ENCODE measurements at places on chromosomes 12 and 14. TPM values are rescaled to one million over a fixed set of nuclear protein-coding genes. Genes with fewer than 3 reads are reported as not detected.

The KLHL33 gene
- not detected for total RNA-seq

GRCh38 chr12:89970722-89971121 is 262.1 kb upstream of the ATP2B1 start:
- no peak overlapping the region for H3K4me3 ChIP-seq
- H3K4me1 ChIP-seq, result peaks cover 8% of the 10 kb centered on the region
- no peaks in the 10 kb centered on the region for H3K27me3 ChIP-seq
- no peak overlapping the region for H3K27ac ChIP-seq
- H3K36me3 ChIP-seq, result no peaks in the 10 kb centered on the region

DNA sequence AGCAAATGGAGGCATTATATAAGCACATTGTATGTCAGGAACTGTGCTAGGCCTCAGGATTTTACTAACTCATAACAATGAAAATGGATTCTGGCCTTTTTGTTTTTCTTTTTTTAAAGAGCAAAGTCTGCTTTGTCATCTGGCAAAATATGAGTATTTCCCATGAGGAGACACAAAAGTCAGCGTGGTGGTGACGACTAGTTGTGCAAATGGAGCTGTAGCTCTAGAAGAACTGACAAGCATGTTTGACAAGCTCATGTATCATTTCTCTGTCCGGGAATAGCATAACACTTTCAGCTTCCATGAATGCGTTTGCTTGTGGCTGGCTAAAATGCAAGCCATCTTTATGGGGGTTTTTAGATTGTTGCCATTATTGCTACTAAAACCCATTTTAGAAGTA is 127.8 kb downstream of the HELB start:
- DNase-seq, result no peak
- no peaks in the 10 kb centered on the region for H3K27me3 ChIP-seq
- no peak overlapping the region for H3K4me3 ChIP-seq

The ABCC9 gene
- total RNA-seq, result 8.0 TPM

- H3K27me3 ChIP-seq, result no peaks in the 10 kb centered on the region
- H3K36me3 ChIP-seq, result no peaks in the 10 kb centered on the region
- DNase-seq, result no peak
Measured at GRCh38 chr14:53519137-53519536, 366.0 kb upstream of the DDHD1 start.

DNA sequence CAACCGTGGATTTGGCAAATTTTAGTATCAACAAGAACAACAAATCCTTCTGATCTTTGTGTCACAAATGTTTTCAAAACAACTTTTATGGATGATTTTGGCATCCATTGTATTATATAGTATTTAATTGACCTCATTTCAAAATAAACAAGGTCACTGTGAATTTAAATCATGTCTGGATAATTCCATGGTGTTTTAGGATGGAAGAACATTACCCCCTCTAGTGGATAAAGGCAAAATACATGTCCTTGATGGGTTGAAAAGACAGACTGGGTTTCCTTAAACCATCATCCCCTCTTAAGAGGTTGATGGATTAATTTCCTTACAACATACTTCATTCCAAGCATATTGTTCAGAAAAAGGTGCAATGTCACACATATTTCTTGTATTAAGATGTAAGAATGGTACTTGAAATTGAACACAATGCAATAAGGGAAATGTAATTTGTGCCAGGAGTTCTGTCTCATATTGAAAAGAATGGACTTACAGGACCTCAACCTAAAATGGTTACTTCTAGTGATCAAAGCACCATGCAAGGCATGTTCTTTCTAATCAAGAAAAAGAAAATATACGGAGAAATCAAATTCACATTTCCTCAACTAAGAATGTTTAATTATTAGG is 352.0 kb downstream of the BCAT1 start:
- no peak overlapping the region for H3K4me3 ChIP-seq
- H3K4me1 ChIP-seq, result no peaks in the 10 kb centered on the region
- no peak for DNase-seq
- H3K27ac ChIP-seq, result no peak overlapping the region

DNA sequence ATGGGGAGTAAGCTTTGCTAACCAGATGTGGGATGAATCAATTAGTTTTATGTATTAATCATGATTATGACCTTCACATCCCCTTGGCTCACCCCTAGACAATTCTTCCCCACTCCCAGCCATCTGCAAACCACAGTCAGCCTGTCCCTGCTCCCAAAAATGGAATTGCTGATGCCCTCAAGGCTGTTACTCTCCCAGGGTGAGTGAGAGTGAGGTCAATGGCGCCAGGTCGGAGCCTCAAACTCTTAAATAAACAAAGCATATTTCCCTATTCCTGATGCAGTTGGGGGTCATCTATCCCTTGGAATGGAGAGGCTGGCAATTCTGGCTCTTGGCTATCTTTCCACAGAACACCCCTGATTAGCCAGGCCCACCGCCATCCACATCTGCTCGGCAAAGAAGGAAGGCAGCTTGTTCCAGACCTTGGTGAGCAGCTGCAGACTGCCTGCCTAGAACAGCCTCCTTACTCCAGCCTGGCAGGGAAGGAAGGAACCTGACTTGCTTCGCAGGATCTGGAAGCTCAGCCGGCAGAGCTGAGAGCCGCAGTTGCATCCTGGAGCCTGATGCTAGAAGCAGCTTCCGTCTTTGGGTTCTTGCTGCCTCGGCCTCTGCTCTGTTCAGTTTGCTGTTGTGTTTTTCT is 57.0 kb downstream of the SMUG1 start:
- no peak overlapping the region for H3K4me3 ChIP-seq
- no peaks in the 10 kb centered on the region for H3K27me3 ChIP-seq
- peaks cover 17% of the 10 kb centered on the region for H3K4me1 ChIP-seq
- no peak for DNase-seq
- no peaks in the 10 kb centered on the region for H3K36me3 ChIP-seq
- no peak overlapping the region for H3K27ac ChIP-seq

- peaks cover 5% of the 10 kb centered on the region for H3K4me1 ChIP-seq
- H3K27ac ChIP-seq, result no peak overlapping the region
- H3K4me3 ChIP-seq, result no peak overlapping the region
- no peak for DNase-seq
Measured at GRCh38 chr14:90276646-90277367, 20.5 kb downstream of the PSMC1 start.

The PMEL gene
- total RNA-seq, result 188 TPM

DNA sequence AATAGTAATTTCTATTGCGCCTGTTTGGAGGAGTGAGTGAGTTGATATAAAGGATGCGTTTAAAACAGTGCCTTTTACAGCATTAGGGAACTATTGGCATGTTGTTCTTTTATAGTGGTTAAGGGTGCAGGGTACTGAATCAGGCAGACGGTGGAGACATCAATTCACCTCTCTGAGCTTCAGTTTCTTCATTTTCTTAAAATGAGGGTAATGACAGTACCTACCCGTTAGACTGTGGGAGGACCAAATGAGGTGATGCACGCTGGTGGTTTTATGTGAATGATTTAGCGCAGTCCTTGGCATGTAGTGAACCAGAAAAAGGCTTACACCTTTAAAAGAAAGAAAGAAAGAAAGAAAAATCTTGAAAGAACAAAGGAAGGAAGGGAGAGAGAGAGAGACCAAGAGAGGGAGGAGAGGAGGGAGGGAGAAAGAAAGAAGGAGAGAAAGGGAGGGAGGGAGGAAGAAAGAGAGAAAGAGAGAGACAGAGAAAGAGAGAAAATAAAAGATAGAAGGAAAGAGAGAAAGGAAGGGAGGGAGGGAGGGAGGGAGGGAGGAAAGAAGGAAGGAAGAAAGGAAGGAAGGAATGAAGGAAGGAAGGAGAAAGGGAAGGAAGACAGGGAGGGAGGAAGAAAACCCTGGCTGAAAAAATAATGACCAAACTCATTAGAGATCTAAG is 22.2 kb upstream of the CCND2 start:
- H3K36me3 ChIP-seq, result no peaks in the 10 kb centered on the region
- H3K4me1 ChIP-seq, result no peaks in the 10 kb centered on the region
- H3K4me3 ChIP-seq, result no peak overlapping the region
- no peak overlapping the region for H3K27ac ChIP-seq

GRCh38 chr14:57863471-57863870 is 2.4 kb downstream of the SLC35F4 start:
- no peak overlapping the region for H3K27ac ChIP-seq
- H3K27me3 ChIP-seq, result peaks cover 53% of the 10 kb centered on the region
- peaks cover 12% of the 10 kb centered on the region for H3K4me1 ChIP-seq
- DNase-seq, result no peak
- H3K4me3 ChIP-seq, result no peak overlapping the region

DNA sequence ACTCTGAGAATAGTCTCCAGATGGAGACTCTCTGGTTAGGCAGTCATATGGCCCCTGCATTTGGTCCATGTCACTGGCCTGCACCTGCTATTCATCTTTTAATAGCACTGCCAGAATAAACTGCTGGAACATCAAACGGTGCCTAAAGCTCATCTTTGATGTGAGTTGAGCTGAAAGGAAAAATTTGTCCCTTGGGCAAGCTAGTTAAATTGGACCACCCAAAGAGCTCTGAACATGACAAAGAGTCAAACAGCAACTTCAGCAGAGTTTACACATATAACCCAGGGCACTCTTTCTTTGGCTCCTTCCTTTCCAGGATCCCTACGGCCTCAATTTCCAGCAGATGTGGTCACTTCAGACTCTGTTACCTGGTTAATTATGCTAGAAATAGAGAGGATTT is 269.9 kb downstream of the RPL10L start:
- H3K4me3 ChIP-seq, result no peak overlapping the region
- no peaks in the 10 kb centered on the region for H3K27me3 ChIP-seq
- DNase-seq, result no peak
- no peaks in the 10 kb centered on the region for H3K36me3 ChIP-seq
- H3K4me1 ChIP-seq, result no peaks in the 10 kb centered on the region
- no peak overlapping the region for H3K27ac ChIP-seq

- peaks cover 10% of the 10 kb centered on the region for H3K27me3 ChIP-seq
- peaks cover 46% of the 10 kb centered on the region for H3K4me1 ChIP-seq
- no peak overlapping the region for H3K27ac ChIP-seq
- no peak for DNase-seq
- peaks cover 17% of the 10 kb centered on the region for H3K36me3 ChIP-seq
Measured at GRCh38 chr14:105205673-105206208, 24.6 kb upstream of the NUDT14 start.

- no peaks in the 10 kb centered on the region for H3K27me3 ChIP-seq
- no peak overlapping the region for H3K27ac ChIP-seq
- H3K36me3 ChIP-seq, result no peaks in the 10 kb centered on the region
- no peak overlapping the region for H3K4me3 ChIP-seq
- DNase-seq, result no peak
- no peaks in the 10 kb centered on the region for H3K4me1 ChIP-seq
Measured at GRCh38 chr12:81956468-81956860, 197.3 kb upstream of the PPFIA2 start.

DNA sequence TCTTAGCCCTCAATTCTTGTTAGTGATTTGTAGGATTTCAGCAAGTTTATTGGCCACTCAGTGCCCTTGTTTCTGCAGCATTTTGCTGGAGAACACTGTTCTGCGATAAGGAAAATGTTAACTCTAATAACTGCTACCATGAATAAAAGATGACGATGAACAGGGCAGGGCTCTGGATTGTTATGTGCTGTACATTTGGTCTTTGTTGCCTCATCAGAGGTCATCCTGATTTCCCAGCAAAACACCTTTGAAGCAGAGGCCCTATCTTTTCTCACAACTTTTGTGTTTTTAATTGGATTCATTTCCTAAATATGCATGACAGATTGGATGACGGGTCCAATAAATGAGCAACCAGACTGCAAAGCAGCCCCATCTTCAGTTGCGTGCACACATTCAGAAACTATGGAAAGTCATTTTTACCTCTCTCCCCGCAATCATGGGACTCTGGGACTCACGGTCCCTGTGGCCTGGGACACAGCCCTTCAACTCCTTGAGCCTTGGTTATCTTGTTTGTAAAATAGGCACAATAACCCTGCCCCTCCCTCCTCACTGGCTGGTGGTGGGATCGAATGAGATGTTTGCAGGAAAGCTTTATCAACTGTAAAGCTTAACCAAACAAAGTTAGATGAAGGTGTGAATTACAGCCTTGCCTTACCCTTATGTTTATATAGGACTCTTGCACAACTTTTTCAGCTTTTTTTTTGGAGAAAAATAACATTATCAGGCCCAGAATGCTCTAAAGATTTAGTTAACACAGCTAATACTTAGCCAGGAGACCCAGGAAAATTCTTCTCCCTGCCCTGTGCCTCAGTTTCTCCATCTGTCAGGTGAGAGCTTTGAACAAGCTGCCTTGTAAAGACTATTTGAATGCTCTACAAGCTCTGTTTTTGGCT is 45.4 kb downstream of the RPH3A start:
- no peak overlapping the region for H3K27ac ChIP-seq
- no peak overlapping the region for H3K4me3 ChIP-seq
- no peaks in the 10 kb centered on the region for H3K4me1 ChIP-seq
- H3K36me3 ChIP-seq, result no peaks in the 10 kb centered on the region
- DNase-seq, result no peak
- peaks cover 8% of the 10 kb centered on the region for H3K27me3 ChIP-seq

DNA sequence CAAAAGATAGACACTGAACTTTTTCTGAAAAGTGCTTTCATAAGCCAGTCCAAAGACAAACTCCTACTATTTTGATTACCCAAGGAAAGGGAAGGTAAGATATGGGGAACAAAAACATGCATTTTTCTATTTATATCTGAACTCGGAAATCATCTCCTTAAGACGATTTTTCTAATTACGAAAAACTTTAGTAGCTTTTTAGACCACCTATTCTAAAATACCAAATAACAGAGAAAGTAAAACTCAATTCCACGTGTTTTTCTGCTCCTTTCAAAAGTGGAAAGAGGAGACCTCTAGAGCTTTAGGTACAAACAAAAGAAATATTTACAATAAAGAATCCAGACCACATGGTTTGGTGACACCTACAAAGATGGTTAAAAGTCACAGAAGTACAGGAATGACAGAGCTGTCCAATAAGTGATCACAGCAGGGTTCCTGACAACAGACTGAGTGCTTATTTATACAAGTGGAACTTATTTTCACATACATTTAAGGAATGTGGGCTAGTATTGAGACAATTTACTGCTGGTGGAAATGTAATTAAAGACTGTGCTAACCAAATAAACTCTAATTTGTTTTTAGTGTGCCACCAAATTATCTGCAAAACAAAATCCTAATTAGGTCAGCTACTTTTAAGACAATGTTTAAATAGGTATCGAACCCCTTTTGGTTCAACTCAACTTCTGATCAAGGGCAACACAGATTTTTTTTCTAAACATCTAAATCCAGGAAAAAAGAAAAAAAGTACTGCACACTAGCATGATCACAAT is 2.4 kb downstream of the LRIG3 start:
- H3K4me1 ChIP-seq, result peaks cover 54% of the 10 kb centered on the region
- no peak for DNase-seq
- peak overlapping the region; percentile 93 for H3K27ac ChIP-seq
- H3K27me3 ChIP-seq, result no peaks in the 10 kb centered on the region
- peaks cover 5% of the 10 kb centered on the region for H3K36me3 ChIP-seq

The RESF1 gene
- total RNA-seq, result 80.7 TPM

DNA sequence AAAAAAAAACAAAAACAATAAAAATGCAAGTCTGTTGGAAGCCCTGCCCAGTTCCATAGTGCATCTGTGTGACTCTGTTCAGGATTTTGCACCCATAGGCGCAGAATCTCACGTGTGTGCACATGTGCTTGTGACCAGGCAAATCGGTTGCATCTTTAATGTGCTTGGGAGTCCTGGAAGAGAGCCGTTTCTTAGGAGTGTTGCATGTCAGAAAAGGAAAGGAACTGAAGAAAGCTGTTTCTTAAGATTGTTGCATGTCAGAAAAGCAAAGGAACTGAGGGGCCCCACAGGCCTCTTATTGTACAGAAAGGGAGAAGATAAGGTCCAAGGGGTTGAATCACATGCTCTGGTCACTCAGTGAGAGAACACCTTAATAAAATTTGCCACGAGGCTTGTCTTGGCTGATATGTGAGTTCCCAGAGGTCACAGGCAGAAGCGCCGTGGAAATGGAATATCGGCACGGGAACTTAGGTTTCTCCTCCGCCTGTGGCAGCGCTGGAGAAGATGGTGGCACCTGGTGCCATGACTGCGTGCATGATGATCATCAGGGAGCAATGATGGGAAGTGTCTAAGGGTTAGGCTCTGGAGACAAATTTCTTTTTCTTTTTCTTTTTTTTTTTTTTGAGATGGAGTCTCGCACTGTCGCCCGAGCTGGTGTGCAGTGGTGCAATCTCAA is 90.0 kb downstream of the LRRC74A start:
- peaks cover 80% of the 10 kb centered on the region for H3K4me1 ChIP-seq
- DNase-seq, result no peak
- no peaks in the 10 kb centered on the region for H3K36me3 ChIP-seq
- no peak overlapping the region for H3K4me3 ChIP-seq
